ENCODE measurements at places on chromosomes 1 and 21. TPM values are rescaled to one million over a fixed set of nuclear protein-coding genes. Genes with fewer than 3 reads are reported as not detected.
A peak's percentile ranks its signal among the peaks of the same experiment; 100 is the strongest.

ZZZ3 gene
- total RNA-seq: 79.7 TPM

OPRD1 gene
- 0.16 TPM for total RNA-seq

CTH gene
- 4.4 TPM for total RNA-seq

PALMD gene
- 46.7 TPM for total RNA-seq

CAPN2 gene
- total RNA-seq: 155 TPM

SPRR2G gene
- total RNA-seq: not detected

USP1 gene
- 36.0 TPM for total RNA-seq

GRCh38 chr1:62221171-62221570 is 26.5 kb downstream of the L1TD1 start:
- no peak for ATAC-seq

DNA sequence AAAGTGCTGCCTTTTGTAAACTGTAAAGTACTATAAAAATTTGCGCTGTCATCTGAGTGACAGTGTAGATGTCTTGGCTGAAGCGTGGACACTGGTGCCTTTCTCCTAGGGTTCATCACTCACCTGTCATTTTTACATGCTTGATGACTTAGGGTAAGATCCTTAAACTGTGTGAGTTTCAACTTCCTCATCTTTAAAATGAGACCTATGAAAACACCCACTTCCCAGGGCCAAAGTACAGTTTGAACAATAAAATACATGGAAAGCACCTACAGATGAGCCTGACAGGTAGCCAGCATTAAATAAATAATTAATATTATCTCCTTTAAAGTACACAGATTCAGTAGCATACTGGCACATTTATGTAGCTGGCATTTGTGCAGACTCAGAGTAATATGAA is 309.9 kb downstream of the CHRM3 start:
- ATAC-seq: no peak

- no peak for ATAC-seq
Observed at GRCh38 chr1:2320760-2321667, 70.3 kb downstream of the MORN1 start.

- no peak for ATAC-seq
Observed at GRCh38 chr1:205688171-205689080, 8.1 kb upstream of the SLC45A3 start.

DNA sequence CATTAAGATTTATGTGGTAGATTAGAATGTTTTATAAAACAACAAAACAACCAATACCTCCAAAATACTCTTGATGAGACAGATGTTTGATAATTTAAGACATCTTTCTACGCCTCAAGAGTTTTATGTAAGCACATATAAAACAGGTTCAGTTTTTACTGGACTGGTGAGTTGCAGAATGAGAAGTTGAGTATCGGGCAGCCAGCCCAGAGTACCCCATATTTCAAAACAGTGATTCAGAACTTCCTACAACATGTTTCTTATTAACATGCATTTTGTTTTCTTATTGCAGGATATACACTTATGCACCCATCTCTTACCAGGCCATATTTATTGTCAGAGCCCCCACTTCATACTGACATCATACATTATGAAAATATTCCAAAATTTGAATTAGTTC is 91.4 kb upstream of the RAVER2 start:
- no peak for ATAC-seq

- no peak for ATAC-seq
Observed at GRCh38 chr1:39458991-39459390, 32.4 kb upstream of the BMP8A start.

GRCh38 chr1:95096218-95096841 is 20.8 kb upstream of the TLCD4 start:
- ATAC-seq: peak; percentile 66
